ENCODE measurements at places on chromosomes 3 and 15.

- peak; percentile 42 for DNase-seq
These were observed at the start of gene FAM174B for GRCh38 chr15:92655178-92655995. FAM174B (minus strand) TSS chr15:92655775.

- DNase-seq = peak; percentile 25
These were observed 88.4 kb upstream of the TLE3 start for GRCh38 chr15:70186152-70186551.

GRCh38 chr15:52021128-52021671 lies 2.2 kb downstream of the MAPK6 start:
- DNase-seq = peak; percentile 94

DNA sequence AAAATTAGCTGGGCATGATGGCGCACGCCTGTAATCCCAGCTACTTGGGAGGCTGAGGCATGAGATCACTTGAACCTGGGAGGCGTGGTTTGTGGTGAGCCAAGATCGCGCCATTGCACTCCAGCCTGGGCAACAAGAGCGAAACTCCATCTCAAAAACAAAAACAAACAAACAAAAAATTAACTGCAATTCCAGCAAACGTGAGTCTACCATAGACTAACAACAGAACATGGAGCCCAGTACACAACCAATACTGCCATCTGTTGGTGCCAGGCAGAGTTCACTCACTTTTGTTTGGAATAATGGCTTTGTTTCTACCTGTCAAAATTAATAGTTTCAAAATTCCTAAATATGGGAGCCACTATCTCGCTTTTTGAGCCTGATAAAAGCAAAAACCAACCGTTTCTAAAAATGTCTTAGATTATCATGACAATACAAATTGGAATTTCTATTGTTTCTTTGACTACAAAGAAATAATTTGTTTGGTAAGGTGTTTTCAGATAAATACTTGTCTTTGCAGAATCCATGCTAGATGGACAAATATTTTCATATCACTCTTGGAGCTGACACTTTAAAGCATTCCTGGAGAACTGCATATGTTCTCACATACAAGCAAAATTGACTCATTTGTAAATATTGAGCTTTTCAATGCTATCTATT lies 45.0 kb downstream of the GPR176 start:
- peak; percentile 29 for DNase-seq

GRCh38 chr3:149501524-149501923 lies 27.0 kb downstream of the TM4SF4 start:
- peak; percentile 65 for DNase-seq

DNA sequence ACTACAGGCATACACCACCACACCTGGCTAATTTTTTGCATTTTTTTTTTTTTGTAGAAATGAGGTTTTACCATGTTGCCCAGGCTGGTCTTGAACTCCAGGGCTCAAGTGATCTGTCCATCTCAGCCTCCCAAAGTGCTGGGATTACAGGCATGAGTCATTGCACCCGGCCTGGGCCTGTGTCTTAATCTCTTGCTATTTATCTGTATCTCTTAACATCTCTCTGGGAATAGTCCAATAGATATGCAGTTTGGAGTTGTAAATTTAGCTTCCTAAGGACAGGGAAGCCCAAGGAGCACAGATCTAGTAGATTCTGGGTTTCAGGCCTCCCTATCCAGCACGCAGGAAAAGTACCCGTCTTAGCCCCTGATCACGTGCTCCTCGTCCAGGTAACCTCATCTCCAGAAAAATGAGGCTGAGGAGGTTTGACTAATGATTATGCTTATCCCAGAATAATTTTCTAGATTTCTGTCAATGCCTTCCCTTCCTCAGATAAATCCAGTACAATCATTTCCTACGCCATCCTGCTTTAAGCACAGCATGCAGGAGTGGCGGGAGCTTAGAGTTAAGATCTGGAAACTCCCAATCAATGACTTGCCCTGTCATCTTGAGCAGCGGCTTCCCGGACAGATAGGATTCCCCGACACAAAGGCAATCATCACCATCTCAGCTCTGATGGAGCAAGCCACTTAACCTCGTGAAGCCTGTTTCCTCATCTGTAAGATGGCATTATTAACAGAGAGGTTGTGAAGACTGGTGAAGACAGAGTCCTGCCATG lies 12.3 kb upstream of the CTDSPL start:
- no peak for DNase-seq

- peak; percentile 32 for DNase-seq
These were observed 730 bp upstream of the ZNF710 start for GRCh38 chr15:90000186-90001001.

GRCh38 chr3:162376761-162377160 lies 880.2 kb downstream of the OTOL1 start:
- no peak for DNase-seq

- DNase-seq = no peak
These were observed 33.1 kb downstream of the IL1RAP start for GRCh38 chr3:190546881-190547510.

- no peak for DNase-seq
These were observed 13.3 kb upstream of the KIF23 start for GRCh38 chr15:69400850-69401249.

- peak; percentile 3 for DNase-seq
These were observed 98.7 kb upstream of the ZPLD1 start for GRCh38 chr3:102336130-102336529.

DNA sequence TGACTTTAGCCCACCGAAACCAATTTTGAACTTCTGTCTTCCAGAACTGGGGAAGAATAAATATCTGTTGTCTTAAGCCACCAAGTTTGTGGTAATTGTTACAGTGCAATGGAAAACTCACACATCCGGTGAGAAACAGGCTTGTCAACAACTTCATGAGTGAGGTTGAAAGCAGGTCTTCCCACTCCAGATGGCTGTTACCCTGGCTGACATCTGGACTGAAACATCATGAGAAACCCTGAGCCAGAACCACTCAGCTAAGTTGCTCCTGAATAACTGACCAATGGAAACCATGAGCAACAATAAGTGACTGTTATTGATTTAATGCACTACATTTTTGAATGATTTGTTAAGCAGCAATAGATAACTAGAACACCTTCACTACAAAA lies 10.3 kb downstream of the ACSBG1 start:
- no peak for DNase-seq

GRCh38 chr15:61653110-61653509 lies 407.1 kb downstream of the VPS13C start:
- no peak for DNase-seq

- DNase-seq = no peak
These were observed 1037.0 kb upstream of the NR2F2 start for GRCh38 chr15:95293456-95294031.

DNA sequence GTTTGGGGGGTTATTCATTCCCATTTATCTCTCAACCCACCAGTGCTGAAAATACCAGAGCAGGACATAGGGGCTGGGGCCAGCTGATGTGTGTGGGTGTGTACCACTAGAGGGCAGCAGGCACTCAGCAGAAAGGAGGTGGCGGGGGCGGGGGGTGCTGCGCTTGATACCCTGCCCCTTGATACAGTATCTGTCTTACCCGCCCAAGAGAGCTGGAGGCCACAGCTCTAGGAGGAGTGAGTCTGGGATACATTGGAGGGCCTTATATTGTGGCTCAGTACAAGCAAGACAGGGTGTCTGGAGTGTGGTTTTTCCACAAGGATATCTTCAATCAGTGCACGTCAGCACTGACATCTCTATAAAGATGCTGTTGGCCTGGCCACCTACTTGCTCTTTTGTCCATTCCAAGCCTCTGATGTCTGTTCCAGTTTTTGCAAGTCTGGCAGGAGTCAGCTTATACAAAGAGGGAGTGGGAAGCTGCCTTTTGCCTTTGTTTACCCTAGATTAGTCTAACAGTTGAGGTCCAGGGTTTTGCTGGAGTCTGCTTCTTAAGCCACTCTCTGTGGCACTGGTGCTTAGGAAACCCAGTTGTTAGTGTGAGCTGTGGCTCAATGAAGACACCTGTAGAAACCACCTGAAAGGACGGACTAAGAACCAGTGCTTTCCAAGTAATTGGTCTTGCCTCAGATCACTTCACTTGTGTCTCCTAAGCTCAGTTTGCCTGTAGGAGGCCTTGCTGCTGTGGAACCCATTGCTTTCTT lies 1.5 kb upstream of the RBM15B start:
- DNase-seq = peak; percentile 40

DNA sequence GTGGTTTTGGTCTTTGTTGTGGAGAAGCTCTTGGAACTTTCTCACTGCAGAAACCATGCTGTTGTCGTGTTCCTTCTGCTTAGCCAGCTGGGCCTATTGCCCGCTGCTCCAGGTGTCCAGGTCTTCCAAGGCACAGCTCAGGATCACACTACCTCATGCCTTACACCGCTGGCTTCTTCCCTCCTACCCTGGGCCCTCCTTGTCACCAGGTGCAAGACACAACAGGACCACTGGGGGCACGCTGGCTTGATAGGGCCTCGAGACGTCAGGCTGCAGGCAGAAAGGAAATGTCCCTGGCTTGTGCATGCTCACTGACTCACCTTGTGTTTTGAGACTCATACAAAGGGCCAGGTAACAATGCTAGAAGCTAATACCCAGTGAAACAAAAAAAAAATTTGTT lies 32.3 kb downstream of the PAQR9 start:
- no peak for DNase-seq

- DNase-seq = no peak
These were observed 19.0 kb upstream of the DIPK2A start for GRCh38 chr3:143952569-143953072.

DNA sequence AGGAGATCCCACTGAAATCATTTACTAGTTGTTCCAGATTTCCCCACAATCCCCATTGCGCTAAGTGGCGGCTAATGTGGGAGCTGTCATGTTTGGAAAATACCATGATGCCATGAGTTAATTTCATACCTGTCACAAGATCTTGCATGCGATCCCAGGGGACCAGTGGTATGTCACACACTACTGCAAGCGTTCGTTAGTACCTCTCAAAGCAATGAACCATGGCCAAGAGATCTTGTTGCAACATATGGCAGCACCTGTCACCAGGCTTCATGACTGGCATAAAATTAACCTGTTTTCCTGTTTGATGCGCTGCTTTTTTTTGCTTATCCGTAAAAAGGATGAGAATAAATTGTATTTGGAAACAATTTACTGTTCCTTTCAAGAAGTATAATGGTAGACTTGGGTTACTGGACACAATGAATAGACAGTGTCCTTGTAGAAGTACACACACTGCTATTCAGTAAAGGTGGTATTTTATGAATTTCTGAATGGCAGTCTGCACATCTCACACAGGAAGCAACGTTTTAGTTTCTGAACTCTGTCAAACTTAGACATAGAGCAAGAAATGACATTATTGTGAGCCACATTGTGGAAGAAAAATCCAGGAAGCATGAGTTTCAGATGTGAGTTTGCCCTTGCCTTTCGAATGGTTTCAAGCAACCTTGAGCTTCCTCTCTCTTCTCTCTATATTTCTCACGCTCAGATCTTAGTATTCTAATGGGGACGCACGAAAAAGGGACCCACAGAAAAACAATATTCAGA lies 81.9 kb downstream of the CHL1 start:
- no peak for DNase-seq

- no peak for DNase-seq
These were observed 1.2 kb upstream of the ARHGEF26 start for GRCh38 chr3:154119951-154120350.

- no peak for DNase-seq
These were observed 75.8 kb upstream of the ABI3BP start for GRCh38 chr3:101068876-101069606.

DNA sequence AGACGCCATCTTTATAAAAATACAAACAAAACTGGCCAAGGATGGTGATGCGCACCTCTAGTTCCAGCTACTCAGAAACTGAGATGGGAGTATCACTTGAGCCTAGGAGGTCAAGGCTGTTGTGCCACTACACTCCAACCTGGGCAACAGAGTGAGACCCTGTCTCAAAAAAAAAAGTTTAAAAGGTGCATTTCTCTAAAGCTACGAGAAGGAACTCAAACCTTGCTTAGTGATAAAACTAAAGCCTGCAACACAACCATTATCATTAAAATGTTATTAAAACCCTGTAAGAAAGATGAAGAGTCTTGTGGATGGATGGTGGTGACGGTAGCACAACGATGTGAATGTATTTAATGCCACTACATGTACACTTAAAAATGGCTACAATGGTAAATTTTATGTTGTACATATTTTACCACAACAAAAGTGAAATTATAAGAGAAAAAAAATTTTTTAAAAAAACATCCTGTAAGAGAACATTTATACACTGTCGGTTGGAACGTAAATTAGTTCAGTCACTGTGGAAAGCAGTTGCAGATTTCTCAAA lies 3.1 kb downstream of the PLD1 start:
- DNase-seq = no peak

DNA sequence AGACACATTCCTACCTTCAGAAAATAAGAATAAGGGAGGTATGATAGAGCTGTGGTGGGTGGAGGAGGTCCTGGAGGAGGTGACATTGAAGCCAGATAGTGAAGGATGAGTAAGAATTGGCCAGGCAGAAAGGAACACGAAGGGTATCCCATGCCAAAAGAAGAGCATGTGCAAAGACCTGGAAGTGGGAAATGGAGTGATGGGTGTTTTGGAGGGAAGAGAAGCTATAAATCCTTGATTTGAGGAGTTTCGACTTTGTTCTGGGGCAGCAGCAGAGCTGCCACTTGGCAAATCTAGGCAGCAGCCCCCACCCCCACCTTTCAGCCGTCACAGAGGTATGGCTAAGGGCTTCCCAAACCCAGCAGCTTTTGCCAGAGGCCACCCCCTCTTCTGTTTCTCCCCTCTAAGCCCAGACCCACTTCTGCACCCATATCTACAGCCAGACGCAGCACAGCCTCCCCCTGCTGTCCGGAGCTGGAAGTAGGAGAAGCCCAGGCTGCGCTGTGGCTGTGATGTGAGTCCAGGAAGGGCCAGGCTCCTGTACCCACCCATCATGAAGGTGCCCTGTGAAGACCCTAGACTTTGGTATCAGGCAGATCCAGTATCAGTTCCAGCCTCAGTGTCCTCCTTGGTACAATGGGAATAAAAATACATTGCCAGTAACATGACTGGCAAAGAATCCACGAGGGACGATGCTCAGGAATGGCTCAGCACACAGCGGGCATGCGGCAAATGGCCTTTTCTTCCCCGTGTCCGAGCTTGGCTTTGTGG lies 188.7 kb upstream of the LINGO1 start:
- peak; percentile 48 for DNase-seq

DNA sequence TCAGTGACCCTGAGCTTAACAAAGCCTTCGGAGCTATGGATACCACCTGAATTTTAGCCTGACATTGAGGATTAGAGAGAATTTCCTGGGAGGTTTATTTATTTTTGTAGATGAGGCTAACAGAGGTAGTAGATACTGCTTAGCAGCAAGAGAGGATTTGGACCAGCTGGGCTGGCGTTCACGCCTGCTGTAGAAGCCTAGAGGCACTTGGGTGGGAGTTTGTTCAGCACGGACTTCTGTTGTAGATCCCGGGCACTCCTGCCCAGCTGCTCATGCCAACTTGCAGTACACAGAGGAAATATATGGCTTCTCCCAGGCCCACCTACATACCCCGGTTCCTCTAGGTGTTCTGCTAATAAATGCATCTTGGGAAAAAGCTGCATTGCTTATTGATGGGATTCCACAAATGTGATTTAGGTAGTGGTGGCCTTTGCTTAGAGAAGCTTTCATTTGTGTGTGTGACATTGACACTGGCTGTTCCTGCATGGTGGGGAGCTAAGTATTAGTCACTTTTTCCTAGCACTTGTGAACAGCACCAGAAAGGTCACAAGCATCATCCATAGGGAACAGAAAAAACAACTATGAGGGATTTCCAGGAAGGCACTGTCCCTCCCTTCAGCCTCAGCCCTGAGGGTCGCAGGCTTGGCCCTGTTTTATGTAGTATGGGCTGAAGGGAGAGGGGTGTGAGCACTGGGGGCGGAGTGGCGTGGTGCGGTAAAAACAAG lies 324.8 kb upstream of the LRRFIP2 start:
- no peak for DNase-seq

- peak; percentile 25 for DNase-seq
These were observed 109.4 kb downstream of the LRTM1 start for GRCh38 chr3:54818486-54818885.
